ENCODE measurements at places on chromosomes 3 and 15.

DNA sequence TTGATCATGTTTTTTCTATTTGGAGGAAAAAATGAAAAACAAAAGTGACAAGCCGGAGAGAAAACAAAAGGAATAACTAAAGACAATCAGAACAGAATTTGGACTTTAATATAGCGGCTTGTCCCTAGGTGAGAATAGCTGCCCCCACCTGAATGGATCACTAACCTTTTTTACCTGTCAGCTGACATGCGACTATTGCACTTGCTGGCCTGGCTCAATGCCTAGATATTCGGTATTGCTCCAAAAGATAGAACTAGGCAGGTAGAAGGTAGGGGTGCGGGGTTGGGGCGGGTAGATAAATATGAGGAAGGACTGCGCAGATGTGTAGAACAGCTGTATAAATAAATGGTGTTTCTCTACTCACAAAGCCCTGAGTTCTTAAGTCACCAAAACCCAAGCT is 650 bp upstream of the MORC1 start:
- no peak for DNase-seq

DNA sequence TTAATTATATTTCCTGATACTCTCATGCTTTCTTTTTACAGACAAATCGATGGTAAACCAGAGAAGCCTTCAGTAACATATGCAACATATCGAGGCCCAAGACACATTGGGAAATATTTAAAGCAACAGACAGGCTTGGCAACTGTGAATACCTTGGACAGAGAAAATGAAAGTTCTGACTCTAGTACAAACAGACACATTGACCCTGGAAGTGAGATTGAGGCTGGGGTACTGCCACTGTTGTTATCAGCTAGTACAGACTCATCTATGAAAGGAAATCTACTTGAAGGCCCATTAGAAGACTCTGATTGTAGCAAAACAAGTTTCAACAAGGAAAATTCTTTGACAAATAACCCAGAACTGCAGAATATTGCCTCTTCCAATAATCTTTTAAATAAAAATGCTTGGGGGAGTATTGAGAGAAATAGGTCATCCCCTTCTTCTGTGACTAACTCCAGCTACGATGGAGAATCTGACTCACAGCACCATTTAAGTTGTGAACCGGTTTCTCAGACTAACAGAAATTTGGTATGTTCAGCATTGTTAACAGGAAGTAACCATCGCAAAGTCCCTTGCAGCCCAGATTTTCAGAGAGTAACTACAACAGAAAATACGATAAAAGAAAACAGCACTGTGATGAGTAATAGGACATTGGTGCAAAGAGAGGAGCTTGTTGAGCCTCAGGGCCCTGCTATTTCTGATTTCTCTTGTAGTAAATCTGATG is 50.2 kb downstream of the CRYBG3 start:
- DNase-seq: no peak

GRCh38 chr15:69072906-69073305 is 58.4 kb downstream of the NOX5 start:
- no peak for DNase-seq

GRCh38 chr15:89093509-89093908 is 5.3 kb downstream of the ABHD2 start:
- DNase-seq: no peak

GRCh38 chr15:40555876-40556275 is 9.0 kb downstream of the CCDC32 start:
- DNase-seq: no peak

GRCh38 chr3:178146406-178146831 is 389.8 kb upstream of the KCNMB2 start:
- DNase-seq: peak; percentile 7

DNA sequence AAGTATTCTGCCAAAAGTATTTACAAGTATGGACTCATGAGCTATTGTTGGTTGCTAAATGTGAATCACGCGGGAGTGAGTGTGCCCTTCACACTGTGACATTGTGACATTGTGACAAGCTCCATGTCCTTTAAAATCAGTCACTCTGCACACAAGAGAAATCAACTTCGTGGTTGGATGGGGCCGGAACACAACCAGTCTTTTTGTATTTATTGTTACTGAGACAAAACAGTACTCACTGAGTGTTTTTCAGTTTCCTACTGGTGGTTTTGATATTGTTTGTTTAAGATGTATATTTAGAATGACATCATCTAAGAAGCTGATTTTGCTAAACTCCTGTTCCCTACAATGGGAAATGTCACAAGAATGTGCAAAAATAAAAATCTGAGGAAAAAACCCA is 30.3 kb downstream of the SYNM start:
- peak; percentile 14 for DNase-seq

- no peak for DNase-seq
These were observed 49.7 kb downstream of the MRPS25 start for GRCh38 chr3:15015456-15015855.

GRCh38 chr3:28947751-28948150 is 333.1 kb upstream of the RBMS3 start:
- no peak for DNase-seq

DNA sequence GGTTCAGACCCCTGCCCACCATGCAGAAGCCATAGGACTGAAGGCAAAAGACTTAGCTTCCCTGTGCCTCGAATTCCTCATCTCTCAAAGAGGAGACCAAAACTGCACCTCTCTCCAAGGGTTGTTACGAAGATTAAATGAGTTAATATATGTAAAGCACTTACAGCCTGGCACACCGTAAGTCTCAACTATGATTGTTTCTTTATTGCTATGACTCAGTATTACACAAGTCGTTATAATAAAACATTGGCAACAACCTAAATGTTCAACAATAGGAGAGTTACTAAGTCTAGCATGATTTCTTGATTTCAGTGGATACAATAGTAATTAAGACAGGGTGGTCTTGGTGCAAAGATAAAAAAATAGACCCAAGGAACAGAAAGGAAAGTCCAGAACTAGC is 19.6 kb upstream of the FGD5 start:
- DNase-seq: no peak

- no peak for DNase-seq
These were observed 88.0 kb upstream of the SNRK start for GRCh38 chr3:43198301-43198700.

- no peak for DNase-seq
These were observed 10.1 kb upstream of the GOLGA8J start for GRCh38 chr15:30072630-30073029.

DNA sequence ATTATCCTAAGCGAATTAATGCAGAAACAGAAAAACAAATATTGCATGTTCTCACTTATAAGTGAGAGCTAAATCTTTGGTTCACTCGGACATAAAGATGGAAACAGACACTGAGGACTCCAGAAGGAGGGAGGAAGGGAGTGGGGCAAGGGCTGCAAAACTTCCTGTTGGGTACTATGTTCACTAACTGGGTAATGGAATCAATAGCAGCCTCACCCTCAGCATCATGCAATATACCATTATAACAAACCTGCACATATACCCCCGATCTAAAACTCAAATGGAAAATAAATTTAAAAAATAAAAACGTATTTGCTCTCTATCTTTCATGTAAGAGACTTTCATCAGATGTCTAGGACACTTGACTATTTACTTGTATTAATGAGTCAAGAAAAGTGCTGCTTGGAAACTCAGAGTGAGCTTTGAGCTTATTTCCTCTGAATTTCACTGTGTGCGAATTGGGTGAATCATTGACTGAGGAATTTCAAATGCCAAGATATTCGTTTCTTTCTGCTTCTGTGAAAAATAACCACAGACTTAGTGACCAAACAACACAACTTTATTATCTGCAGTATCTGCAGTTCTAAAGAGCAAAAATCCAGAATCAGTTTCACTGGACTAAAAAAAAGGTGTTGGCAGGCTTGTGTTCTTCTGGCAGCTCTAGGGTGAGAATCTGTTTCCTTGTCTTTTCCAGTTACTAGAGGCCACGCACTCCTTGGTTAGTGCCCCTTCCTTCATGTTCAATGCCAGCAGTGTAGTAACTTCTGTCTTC is 18.4 kb downstream of the TM4SF18 start:
- DNase-seq: no peak

DNA sequence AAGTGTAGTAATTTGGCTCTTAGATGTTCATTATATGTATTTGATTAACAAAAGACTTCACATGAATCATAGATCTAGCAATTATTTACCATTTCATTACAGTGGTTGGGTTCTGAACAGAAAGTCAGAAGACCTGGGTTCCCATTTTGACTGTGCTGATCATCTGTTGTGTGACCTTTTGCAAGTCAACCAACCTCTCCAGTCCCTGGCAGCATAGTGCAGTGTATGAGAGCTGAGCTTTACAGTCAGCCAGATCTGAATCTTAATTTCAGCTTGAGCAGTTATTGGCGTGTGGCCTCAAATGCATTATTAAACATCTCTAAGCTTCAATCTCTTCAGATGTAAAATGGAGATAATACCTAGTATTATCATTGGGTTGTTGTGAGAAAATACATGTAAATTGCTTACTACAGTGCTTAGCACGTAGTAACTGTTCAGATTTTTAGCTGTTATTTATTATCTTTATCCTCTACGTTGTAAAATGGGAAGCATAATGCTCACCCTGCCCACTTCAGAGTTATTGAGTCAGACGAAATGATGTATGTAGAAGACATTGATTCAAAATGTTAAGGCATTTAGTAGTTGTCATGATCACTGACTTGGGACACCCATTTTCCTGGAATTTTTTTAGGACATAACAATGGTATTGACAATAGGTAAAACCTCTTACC is 104.0 kb downstream of the KLHL25 start:
- no peak for DNase-seq

DNA sequence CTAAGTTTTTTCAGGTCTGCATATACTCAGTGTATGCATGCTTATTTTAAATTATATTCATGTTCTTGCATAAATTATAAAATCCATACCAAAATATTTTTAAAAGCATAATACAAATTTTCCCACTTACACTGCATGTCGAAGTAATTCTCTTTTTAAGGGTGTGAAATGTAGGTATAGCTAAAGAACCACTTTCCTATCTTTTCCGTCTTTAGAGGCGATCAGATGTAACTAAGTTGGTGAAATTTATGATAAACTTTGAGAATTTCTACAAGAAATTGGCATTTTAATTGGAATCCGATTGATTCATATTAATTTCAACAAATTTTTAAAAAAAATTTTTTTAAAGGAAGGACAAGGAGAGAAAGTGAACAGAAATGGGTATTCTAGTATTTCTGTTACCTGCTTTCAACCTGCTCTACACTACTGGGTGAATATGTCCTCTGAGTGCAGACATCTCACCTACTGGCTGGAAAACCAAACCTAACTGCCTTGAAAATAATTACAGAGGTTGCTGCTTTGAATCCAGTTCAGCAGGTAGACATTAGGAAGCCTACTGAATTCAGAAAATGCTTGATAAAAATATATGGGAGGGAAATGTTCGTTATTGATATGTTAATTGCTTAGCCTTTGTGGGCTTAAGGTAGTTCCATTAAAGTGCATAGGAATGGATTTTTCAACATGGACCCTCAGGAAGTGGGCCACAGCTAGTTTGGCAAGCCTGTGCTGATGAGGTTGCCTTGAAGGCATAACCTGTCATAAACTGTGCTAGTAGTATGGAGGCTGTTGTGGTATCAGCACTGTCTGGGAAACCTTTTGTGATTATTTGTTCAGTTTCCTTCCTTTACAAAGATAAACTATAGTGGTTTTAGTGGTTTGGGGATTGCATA is 5.1 kb downstream of the TRIM71 start:
- no peak for DNase-seq

- DNase-seq: peak; percentile 71
These were observed 14.8 kb upstream of the CYP11A1 start for GRCh38 chr15:74382004-74382816.

GRCh38 chr15:22778796-22779195 is 7.6 kb upstream of the NIPA1 start:
- no peak for DNase-seq

DNA sequence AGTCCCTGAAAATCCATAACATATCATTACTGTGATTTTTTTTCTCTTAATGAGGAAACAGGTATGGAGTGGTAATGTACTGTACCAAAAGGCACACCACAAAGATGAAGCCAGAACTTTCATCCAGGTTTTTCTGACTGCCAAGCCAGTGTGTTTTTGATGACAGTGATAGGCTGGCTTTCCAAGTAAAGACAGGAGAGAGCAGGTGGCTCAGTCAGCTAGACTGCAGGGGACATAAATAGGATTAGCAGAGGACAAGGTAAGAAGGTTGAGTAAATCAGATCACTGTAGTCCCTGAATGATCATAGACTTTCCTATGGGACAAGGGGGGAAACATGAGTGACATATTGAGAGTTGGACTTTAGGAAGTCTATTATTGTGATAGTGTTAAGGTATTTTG is 127.9 kb downstream of the GADL1 start:
- DNase-seq: no peak

GRCh38 chr15:71207141-71207540 is 91.9 kb downstream of the THSD4 start:
- DNase-seq: no peak

- peak; percentile 41 for DNase-seq
These were observed 29.4 kb downstream of the STARD5 start for GRCh38 chr15:81294516-81294880.

DNA sequence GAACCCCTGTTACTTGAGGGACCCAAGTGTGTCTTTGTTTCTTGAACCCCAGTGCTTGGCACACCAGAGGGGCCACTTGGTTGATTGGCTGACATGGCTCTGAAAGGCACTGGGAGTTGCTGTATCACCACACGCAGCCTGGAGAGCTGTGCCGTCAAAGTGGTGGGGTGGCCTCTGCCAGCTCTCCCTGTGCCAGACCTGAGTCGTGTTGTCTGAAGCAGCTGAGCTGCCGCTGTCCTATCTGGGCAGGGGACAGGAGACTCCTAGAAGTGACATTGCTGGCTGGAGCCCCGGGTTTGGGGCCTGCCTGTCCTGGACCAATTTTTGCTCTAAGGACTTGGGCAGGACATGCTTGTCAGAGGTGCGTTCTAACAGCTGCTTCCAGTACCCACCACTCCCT is 5.5 kb upstream of the SNX22 start:
- DNase-seq: no peak

GRCh38 chr3:159045279-159045885 is 243.5 kb downstream of the MFSD1 start:
- peak; percentile 39 for DNase-seq

- DNase-seq: no peak
These were observed 78.9 kb downstream of the IQSEC1 start for GRCh38 chr3:12994357-12994606.

GRCh38 chr3:45607790-45608189 is 13.2 kb downstream of the LIMD1 start:
- DNase-seq: no peak

DNA sequence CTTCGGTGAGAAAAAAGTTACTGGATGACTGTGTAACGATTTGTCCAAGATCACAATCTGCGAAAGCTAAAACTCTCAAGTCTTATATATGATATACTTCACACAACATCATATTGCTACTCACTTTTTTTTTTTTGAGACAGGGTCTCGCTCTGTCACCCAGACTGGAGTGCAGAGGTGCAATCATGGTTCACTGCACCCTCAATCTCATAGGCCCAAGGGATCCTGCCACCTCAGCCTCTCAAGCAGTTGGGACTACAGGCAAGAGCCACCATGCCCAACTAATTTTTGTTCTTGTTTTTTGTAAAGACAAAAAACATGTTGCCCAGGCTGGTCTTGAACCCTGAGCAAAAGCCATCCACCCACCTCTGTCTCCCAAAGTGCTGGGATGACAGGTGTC is 5.4 kb upstream of the ATP13A4 start:
- no peak for DNase-seq
